Activated gamma-delta T cell treated with Interleukin-2 at 50 U/mL for 16 hours (primary cell): ENCODE measurements at places on chromosomes 7 and 10.

GRCh38 chr7:142739923-142740492, 9.3 kb upstream of the PRSS1 start:
- DNase-seq: no peak

GRCh38 chr10:62018131-62018911, 116.8 kb downstream of the ARID5B start:
- DNase-seq: no peak

GRCh38 chr7:99036546-99037111, 107.3 kb downstream of the SMURF1 start:
- DNase-seq: no peak

- DNase-seq: peak; percentile 54
These were observed at the start of gene SEMA4G for GRCh38 chr10:100969187-100970075. Gene SEMA4G, plus strand, starts transcription at chr10:100969504. Its CDS starts 3,409 bp downstream, at chr10:100972913.

DNA sequence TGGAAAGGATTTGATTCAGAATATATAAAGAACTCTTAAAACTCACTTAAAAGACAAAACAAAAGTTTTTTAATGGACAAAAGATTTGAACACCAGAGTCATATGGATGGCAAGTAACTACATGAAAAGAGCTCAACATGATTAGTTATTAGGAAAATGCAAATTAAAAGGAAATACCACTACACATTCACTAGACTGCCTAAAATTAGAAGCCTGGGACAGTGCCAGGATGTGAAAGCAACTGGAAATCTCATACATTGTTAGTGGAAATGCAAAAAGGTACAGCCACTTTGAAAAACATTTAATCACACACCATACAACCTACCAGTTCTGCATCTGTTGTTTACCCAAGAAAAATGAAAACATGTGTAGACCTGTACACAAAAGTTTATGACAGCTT, 48.8 kb downstream of the RALA start:
- DNase-seq: no peak

- no peak for DNase-seq
These were observed 130.5 kb downstream of the RALA start for GRCh38 chr7:39753823-39754325.

- no peak for DNase-seq
These were observed 882 bp downstream of the IRF5 start for GRCh38 chr7:128938544-128939074.

- no peak for DNase-seq
These were observed 38.3 kb upstream of the VCL start for GRCh38 chr10:73959484-73960243.

GRCh38 chr10:95304976-95305375, 14.2 kb upstream of the PDLIM1 start:
- no peak for DNase-seq

GRCh38 chr7:75660566-75661215, 78.0 kb downstream of the HIP1 start:
- DNase-seq: no peak

DNA sequence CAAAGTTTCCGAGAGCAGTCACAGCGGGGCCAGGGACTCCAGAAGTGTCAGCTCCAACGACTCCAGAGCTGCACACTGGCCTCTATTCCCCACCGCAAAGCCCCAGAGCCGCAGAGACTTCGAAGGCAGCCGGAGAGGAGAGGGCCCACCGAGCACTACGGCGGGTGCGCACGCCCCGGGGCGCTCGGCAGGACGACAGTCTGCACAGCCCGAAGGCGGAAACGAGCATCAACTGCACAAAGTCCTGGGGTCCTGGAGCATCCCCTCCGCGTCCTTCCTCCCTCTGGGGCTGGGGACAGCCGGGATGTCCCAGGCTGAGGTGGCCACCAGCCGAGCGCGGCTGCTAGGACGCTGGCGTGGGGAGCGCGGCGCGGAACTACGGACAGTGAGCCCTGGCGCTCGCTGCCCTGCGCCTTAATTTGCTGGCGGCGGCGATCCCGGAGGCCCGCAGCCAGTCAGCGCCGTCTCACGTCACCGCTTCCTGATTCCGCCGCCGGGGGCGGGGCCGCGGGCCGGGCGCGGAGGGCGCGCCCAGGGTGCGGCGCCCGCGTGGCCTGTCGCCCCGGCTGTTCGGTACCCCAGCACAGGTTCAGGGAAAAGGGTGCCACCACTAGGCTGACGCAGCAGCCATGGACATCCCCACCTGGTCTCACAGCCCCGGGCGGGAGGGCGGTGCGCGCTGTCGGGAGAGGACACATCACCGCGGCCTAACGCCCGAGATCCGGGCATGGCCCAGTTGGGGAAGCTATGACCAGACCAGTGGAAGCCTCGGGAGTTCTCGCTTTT, at the start of gene TBX20:
TSS of gene TBX20 (minus strand) at position 391 of the 786 bp plus-strand sequence. CDS start 480 bp downstream, outside the sequence.
- DNase-seq: no peak

DNA sequence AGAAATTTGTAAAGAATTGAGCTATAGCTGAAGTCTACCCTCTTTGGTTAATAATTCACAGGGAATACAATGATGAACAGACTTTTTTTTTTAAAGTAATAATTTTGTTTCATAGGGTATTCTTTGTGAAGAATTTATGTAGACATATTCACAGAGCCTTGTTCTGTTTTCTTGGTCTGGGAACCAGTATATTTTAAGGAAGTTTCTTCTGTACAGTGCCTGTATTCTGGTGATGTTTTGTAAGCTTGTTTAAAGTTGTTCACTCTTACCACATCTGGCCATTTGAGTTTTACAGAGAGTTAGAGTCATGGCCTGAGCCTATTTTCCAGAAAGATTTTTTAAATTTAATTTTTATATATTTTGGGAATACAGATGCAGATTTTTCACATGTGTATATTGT, 70.3 kb downstream of the CCSER2 start:
- DNase-seq: no peak

GRCh38 chr10:103666087-103666761, 172.7 kb downstream of the NEURL1 start:
- DNase-seq: no peak

DNA sequence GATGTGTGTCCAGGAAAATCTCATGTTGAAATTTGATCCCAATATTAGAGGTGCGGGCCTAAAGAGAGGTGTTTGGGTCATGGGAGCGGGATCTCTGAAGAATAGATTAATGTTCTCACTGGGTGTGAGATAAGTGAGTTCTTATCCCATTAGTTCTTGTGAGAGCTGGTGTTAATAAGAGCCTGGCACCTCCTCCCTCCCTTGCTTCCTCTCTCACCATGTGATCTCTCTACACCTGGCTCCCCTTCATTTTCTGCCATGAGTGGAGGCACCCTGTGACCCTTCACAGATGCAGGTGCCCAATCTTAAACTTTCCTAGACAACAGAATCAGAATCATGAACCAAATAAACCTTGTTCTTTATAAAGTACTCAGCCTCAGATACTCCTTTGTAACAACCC, 19.5 kb downstream of the MTPN start:
- DNase-seq: no peak

DNA sequence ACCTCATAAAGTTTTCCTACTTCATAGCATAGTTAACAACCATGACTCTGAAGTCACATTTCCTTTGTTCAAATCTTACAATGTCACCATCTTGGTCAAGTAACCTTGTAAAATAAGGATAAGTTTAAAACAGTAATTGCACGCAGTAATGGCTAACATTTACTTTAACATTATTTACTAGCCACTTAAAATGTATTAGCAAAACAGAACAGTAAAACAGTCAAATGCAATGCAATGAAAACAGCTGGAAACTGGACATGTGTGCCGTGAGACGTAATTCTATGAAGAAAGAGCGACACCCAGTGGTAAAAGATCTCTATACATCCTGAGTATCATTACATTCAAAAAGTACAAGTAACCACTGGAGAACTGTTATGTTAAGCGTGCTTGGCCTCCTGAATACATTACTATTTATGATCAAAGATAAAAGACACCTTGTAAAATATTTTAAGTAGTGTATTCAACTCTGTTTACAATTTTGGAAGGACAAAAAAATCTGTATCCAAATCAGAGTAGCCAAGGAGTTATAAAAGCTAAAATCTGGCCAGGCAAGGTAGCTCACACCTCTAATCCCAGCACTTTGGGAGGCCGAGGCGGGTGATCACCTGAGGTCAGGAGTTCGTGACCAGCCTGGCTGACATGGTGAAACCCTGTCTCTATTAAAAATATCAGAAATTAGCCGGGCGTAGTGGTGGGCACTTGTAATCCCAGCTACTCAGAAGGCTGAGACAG, 27.2 kb downstream of the ATE1 start:
- DNase-seq: no peak

GRCh38 chr7:57449904-57450303, at the start of gene ZNF716:
Gene ZNF716, plus strand, starts transcription at chr7:57450177. Its CDS starts 112 bp downstream, at chr7:57450289.
- DNase-seq: no peak

GRCh38 chr7:2393706-2394105, 9.7 kb upstream of the CHST12 start:
- DNase-seq: no peak
